Fibroblast of lung (primary cell): ENCODE measurements at places on chromosomes 13 and 19. TPM values are rescaled to one million over a fixed set of nuclear protein-coding genes. Genes with fewer than 3 reads are reported as not detected.
A peak's percentile ranks its signal among the peaks of the same experiment; 100 is the strongest.

GRCh38 chr19:13784731-13785452 is 10.4 kb upstream of the ZSWIM4 start:
- DNase-seq = peak; percentile 67

GRCh38 chr13:52414963-52415362 is 9.0 kb upstream of the THSD1 start:
- peak; percentile 74 for DNase-seq

- DNase-seq = no peak
Observed at GRCh38 chr13:65915195-65915594, 1314.9 kb downstream of the PCDH9 start.

The PSG7 gene
- polyA plus RNA-seq = 0.66 and 1.1 TPM in 2 replicates

DNA sequence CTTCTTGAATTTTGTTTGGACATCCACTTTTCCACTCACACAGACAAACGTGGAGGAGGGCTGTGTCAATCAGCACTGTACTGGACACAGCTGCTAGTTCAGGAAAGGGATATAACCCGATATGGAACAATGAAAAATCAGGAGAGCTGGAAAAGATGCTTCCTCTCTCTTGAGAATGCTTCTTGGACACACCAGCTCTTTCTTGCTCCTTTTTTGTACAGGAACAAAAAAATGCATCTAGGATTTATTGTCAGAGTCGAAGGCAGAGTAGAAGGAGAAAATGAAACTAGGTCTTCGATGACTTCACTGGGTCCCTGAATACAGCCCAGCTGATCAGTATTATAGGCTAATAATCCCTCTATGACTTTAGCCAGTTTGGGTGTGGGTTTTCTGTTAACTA is 62.2 kb downstream of the PEG3 start:
- no peak for DNase-seq

The RAB3A gene
- 3.6 and 10.1 TPM in 2 replicates for polyA plus RNA-seq

DNA sequence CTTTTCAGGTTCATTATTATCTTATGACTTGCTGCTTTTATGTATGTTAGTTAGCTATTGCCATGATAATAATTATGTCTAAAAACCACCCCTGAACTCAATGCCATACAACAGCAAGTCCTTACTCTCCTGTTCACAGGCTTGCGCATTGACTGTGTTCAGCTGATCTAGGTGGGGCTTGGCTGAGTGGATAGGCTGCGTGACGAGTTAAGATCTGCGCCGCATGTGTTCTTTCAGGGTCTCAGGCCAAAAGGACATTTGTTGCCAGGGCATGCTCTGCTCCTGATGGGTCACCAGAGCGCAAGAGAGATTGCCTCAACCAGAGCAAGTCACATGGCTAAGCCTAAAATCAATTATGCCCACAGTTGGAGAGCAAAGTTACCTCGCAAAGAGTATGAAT is 859 bp downstream of the ZNF568 start:
- DNase-seq = peak; percentile 57

The ZNF460 gene
- polyA plus RNA-seq = 7.2 and 13.1 TPM in 2 replicates

The PRRG2 gene
- 0.11 TPM in 1 of 2 replicates, not detected in the other for polyA plus RNA-seq

The POU4F1 gene
- polyA plus RNA-seq = not detected in 2 replicates

The GARRE1 gene
- polyA plus RNA-seq = 7.2 and 8.0 TPM in 2 replicates

DNA sequence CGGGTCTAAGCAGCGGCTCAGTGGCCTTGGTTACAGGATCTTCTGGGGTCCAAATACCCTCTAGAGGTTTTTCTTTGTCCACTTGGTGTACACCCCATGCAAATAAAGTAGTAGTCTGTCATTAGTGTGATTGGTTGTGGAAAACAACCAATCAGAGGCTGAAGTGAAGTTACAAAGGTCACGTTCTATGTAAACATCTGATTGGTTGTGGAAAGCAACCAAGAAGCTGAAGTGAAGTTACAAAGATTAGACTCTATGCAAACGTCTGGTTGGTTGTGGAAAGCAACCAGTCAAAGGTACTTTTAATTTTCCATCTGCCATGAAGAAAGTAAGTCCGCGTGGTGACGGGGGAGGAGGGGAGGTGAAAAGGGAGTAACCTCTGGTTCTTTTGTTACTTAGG is 790.9 kb downstream of the UQCRFS1 start:
- no peak for DNase-seq

DNA sequence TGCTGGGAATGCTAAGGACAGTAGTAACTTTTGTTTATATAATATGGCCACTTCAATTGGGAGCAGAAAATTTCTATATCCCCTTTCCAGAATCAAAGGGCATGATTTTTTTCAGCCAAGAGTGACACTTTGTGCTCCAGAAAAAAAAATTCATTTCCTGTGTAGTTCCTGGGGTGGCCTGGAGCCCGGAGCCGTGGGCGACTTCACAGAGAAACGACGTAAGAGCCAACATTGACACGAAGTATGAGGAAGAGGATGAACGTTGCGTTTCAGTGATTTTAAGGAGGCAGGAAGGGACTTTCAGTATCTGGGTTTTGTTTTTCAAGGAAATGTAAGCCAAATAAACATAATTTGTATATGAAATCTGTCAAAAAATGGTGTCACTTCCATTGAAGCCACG is 187.6 kb downstream of the STK24 start:
- DNase-seq = no peak
